ENCODE measurements at places on chromosomes 1 and 21. TPM values are rescaled to one million over a fixed set of nuclear protein-coding genes. Genes with fewer than 3 reads are reported as not detected.

TLR5 gene
- total RNA-seq = 0.88 TPM

ADAM30 gene
- not detected for total RNA-seq

SELL gene
- 0.96 TPM for total RNA-seq

GRCh38 chr1:29202053-29202452 lies 20.4 kb upstream of the SRSF4 start:
- no peak overlapping the region for H3K4me3 ChIP-seq
- peaks cover 13% of the 10 kb centered on the region for H3K4me1 ChIP-seq
- H3K36me3 ChIP-seq = no peaks in the 10 kb centered on the region
- DNase-seq = no peak
- no peaks in the 10 kb centered on the region for H3K27me3 ChIP-seq

GRCh38 chr1:82515650-82516049 lies 714.9 kb downstream of the ADGRL2 start:
- DNase-seq = peak; percentile 11
- no peaks in the 10 kb centered on the region for H3K36me3 ChIP-seq
- H3K27me3 ChIP-seq = no peaks in the 10 kb centered on the region
- no peaks in the 10 kb centered on the region for H3K4me1 ChIP-seq

DNA sequence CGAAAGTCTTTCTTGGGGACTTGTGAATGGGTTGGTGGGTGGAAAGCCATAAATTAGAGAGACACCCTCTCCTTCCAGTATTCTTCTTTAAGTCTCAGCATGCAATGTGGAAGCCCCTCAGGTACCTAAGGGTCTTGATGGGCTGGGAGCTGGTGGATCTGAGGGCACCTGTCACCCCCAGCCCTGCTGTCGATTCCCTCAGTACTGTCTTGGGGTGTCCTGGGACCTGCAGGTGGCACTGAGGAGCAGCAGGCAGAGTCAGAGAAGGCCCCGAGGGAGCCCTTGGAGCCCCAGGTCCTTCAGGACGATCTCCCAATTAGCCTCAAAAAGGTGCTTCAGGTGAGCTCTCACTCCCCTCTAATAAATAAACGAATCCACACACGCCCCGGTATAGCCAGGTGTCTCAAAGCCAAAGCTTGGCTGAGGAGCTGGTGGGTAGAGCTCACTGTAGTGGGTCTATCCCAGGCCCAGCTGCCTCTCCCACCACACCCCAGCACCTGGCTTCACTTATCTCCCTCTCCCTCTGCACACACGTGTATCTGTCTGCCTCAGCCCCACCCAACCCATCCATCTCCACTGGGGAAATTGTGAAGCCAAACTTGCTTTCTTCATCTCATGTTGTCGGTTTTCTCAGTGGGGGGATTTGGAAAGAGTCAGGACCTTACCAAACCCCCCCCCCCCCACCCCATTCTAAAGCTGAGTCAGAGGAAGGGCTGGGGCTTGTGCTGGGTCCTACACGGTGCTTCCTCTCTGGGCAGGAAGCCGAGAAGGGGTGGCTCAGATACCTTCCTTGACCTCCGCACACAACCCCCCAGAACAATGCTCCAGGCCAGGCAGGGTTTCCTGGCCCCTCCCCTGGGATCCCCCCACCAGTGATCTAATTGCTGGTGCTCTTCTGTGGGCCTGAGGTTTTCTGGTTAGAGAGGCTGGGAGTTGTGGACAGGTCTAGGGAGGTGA lies 1.6 kb downstream of the ADAM15 start:
- peaks cover 25% of the 10 kb centered on the region for H3K4me1 ChIP-seq
- H3K4me3 ChIP-seq = no peak overlapping the region
- H3K36me3 ChIP-seq = no peaks in the 10 kb centered on the region
- no peak overlapping the region for H3K27ac ChIP-seq

GRCh38 chr1:15051882-15052528 lies 101.5 kb upstream of the TMEM51 start:
- H3K27me3 ChIP-seq = no peaks in the 10 kb centered on the region
- H3K4me3 ChIP-seq = no peak overlapping the region
- no peaks in the 10 kb centered on the region for H3K36me3 ChIP-seq
- no peaks in the 10 kb centered on the region for H3K4me1 ChIP-seq
- H3K27ac ChIP-seq = no peak overlapping the region
- no peak for DNase-seq

All from hepatocyte (in vitro differentiated cells).